ENCODE measurements at places on chromosomes 6 and 20.

- DNase-seq: peak; percentile 46
Observed at GRCh38 chr6:142850679-142851423, 94.1 kb downstream of the HIVEP2 start.

DNA sequence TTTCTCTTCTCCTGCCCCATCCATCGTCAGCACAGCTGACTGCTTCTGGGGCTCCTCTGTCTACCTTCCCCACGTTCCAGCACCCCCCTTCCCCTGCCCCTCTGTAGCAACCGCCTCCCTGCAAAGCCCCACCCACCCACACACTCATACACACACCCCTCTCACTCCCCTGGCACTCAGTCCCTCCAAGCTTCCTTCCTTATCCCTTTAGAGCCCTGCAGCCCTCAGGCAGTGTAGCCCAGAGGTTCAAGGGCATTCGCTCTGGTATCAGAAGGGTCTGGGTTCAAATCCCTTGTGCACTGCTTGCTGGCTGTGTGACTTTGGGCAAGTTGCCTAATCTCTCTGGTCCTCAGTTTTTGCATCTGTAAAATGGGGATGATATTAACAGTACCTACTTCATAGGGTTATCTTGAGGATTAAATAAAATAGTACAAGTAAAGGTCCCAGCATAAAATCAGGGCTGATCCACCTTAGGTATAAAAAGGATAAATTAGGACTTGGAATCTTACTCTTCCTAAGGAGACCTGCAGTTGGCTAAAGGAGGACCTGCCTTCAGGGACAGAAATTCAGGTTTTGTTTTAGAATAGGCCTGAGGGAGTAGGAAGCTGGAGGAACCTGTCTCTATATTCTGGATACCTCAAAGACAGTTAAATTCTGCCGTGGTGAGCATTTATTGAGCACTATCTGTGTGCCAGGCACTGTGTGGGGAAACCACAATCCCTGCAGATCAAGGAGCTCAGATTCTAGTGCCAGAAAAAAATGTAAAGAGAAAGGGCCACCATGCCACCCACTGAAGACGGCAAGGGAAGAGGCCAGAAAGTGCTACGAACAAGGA is 94.1 kb downstream of the SNX5 start:
- DNase-seq: no peak

DNA sequence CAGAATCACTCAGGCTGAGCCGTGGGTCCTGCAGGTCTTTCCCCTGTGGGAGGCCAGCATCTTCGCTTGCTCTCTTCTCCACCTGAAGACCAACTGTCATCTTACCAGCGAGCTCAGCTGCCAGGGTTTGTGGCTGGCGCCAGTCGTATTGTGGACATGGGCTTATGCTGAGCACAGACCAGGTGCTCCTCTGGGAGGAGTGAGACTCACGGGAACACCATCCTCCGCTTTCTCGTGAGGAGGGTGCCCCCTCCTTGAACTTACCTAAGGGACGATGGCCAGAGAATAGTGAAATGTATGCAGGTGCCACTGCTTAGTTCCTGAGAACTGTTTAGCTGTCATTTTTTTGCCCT is 17.1 kb downstream of the WRNIP1 start:
- no peak for DNase-seq

GRCh38 chr6:9621276-9621675 is 793.6 kb downstream of the TFAP2A start:
- no peak for DNase-seq

DNA sequence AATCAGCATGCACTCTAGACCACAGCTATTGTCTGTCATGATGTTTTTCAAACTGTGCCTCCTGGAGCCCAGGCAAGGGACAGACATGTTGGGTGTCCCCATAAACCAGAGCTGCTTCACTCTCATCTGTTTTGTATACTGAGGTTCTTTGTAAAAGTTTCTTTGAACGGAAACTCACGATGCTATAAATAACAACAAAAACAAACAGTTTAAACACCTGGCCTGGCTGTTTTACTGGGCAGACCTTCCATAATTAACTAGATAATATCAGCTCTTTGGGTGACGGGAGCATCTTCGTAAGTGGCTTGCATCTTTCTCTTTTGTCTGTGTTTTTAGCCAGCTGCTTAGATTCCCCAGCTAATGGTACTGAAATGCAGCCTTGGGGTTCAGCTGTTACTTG is 190.3 kb downstream of the ZDHHC14 start:
- DNase-seq: no peak

DNA sequence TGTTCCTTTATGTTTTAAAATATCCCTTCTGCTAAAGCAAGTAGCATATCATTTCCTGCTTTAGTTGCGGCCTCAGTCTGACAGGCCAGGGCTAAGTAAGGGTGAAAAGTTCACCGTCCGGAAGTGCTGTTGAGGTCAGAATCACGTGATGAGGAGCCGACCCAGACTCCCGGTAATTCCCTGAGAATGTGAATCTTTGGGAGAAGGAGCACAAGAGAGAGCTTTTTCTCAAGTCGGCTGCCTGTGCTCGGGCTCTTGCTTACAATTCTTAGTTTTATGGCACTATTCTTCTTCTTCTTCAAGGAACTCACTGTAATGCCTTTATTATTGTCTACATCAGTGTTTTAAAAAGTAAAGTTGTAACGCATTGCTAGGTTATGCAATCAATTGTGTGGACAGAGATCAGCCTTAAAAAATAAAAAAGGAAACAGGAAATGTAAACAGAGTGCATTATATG is 309.3 kb downstream of the PRL start:
- peak; percentile 82 for DNase-seq

All from epithelial cell of proximal tubule (primary cell).